ENCODE measurements at places on chromosomes 5 and 9.

GRCh38 chr9:91934654-91935053 lies 15.4 kb downstream of the ROR2 start:
- DNase-seq: no peak

- DNase-seq: no peak
These were observed 288.1 kb downstream of the GADD45G start for GRCh38 chr9:89892920-89893319.

DNA sequence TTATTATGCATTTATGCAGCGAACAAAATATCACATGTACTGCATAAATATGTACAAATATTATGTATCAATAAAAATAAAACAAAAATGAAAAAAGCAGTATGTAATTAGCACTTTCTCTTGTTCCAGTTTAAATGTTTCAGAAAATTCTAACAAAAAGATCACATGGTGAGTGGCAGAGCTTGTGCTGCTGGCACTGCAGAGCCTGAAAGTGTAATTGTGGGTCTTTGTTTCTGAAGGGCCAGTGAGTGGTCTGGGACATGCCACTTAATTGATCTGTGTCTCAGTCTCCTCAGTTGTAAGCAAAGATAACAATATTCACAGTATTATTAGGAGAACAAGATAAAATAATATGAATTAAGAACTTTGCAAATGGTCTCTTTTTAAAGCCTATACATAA lies 39.5 kb upstream of the RAI14 start:
- DNase-seq: no peak

DNA sequence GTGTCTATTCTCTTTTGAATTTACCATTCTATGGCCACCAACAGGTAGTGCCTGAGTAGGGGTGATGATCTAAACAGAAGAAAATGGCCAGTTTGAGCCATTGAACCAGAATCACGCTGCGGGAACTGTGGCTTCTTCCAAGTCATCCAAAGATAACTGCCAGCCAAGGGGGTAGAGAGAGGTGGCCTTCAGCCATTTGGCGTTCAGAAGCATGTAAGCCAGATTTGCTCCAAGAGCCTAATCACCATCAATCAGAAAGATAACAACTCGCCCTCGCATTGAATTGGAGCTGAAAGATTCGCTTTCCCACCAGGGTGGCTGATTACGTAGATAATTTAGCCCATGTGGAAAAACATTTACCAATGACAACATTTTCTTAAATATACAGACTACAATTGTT lies 1302.7 kb upstream of the DMAC1 start:
- no peak for DNase-seq

- DNase-seq: no peak
These were observed 26.5 kb upstream of the C5orf47 start for GRCh38 chr5:173962436-173962972.

GRCh38 chr5:15160091-15160490 lies 288.5 kb upstream of the ANKH start:
- no peak for DNase-seq

DNA sequence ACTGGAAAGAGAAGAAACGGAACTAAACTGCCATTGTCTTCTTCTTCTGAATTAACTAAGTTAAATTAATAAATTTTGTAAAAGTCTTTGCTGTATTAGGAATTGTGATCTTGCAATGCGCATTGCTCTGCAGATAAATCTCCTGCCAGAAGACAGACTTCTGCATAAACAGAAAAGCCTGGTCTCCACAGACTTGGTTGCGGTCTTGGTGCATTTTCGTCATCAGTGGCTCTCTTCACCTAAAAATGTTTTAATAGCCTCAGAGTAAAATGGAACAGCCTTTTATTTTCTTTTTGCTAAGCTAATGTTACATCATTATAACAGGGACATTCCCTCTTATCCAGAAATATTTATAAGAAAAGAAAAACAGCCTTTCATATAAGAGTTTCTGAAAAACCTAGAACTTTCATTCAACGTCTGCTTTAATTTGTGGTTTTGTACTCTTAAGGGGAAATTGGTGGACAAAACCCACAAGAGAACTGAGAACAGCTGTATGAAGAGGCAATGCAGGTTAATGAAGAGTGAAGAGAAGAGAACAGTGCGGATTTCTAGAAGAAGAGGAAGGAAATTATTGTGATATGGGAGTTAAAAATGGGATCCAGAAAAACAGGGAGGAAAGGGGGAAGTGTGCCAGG lies 10.1 kb downstream of the IFNA5 start:
- no peak for DNase-seq

DNA sequence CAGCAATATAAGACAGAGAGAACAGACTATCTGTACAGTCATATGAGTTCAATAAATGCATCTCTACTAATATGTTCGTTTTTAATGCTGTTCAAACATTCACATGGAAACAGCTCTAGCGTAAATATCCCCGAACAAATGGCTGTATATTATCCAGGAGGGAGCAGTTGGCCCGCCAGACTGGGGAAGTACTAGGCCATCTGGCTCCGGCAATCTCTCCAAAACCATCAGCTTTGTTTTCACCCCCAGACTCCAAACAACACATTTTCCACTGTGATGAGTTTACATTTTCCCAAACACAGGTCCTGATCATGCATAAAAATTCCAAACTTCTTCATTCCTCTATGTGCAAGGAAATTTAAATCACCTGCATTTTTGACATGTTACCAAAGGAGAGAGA lies 8.7 kb downstream of the EBF1 start:
- no peak for DNase-seq

DNA sequence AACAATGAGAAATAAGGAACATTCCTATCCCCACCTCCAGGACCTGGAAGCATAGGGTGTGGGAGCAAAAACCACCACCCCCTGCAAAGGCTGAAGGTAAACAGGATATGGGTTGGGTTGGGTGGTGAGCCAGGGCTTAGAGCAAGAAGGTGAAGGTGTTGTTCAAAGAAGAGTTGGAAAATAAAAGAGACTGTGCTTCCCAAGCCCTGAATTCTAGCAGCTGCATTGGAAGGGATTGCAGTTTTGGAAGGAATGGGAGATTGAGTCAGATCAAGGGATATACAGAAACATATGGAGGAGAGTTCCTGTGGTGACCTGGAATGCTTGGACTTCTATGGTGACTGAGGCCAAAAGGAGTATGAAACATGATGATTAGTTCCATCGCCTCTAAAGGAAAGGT lies 24.7 kb upstream of the MTAP start:
- DNase-seq: no peak

- no peak for DNase-seq
These were observed 215.2 kb upstream of the ELAVL2 start for GRCh38 chr9:24041160-24041690.

- DNase-seq: no peak
These were observed 71.9 kb downstream of the CDK5RAP2 start for GRCh38 chr9:120507936-120508510.

DNA sequence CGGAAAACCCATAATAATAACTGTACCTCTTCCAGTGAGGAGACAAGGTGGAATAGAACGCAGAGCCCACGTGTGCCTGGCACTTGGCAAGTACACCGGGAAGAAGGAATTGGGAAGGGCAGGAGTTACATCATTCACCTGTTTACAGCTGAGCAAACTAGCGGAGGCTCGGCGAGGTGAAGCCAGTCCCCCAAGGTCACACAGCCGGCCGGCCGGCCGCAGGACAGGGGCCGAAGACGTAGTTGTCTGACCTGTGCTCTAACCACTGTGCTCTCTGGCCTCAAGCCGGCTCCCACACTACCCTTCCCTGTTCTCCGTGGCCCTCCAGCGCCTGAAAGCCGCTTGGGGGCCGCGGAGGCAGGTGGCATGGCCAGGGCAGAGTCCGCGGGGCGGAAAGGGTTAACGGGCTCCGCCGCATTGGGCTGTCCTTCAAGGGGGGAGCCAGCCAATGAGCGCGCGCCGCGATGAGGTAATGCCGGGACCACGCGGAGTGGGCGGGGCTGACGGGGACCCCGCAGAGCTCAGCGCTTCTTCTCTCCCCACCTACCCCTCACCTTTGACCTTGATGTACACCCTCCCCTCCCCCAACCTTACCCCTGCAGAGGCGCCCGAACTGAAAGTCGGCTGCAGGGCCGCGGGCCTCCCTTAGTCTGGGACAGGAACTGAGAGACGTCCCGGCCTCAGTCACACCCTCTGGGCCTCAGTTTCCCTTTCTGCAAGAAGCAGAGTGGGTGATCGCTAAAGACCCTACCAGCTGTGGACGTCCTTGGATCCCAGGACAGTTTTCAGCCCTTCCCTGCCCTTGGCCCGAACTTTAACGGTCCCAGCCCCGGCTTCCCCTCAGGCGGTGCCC lies 125.1 kb downstream of the C9orf50 start:
- peak; percentile 85 for DNase-seq

DNA sequence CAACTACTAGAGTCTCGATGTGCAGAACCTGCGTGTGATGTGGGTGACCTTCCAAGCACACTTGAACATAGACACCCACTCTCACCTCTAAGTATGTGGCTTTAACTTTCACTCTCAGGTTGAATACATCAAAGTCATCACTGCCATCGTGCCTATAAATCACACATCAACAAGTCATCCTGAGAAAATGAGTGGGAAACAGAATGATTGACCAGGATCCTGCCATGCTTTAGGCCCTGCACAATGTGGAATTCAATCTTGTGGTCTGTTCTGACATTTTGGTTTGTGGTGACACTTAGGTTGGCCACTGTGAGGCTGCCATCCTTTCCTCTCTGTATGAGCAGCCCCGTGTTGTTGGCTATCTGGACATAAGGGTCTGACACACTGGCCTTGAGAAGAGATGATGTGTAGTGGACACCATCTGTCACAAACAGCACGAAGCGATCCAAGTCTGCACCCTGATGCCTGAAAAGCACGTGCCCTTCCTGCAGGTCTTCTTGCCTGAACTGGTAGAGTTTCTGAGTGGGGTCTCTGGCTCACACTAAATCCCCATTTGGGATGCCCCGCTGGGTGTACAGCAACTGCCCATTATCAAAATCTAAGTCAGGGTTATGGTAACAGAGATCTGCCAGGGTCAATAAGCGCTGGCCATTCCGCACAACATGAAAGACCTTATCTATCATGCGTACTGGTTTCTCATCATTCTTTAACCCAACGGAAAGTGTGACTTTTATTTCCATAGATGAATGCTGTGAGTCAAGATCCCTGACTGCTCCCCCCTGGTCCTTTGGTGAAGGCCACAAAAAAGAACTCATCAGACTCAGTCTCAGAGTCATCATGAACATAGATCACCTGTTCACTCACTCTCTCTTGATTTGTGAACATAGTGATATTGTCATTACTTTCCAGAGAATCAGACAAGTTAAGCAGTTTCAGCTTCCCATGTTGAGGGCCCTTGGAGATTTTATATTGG lies 116.6 kb downstream of the ESM1 start:
- no peak for DNase-seq

- peak; percentile 4 for DNase-seq
These were observed 32.0 kb downstream of the HAVCR1 start for GRCh38 chr5:157026789-157027424.

- no peak for DNase-seq
These were observed 29.0 kb upstream of the C9orf72 start for GRCh38 chr9:27602142-27602861.

DNA sequence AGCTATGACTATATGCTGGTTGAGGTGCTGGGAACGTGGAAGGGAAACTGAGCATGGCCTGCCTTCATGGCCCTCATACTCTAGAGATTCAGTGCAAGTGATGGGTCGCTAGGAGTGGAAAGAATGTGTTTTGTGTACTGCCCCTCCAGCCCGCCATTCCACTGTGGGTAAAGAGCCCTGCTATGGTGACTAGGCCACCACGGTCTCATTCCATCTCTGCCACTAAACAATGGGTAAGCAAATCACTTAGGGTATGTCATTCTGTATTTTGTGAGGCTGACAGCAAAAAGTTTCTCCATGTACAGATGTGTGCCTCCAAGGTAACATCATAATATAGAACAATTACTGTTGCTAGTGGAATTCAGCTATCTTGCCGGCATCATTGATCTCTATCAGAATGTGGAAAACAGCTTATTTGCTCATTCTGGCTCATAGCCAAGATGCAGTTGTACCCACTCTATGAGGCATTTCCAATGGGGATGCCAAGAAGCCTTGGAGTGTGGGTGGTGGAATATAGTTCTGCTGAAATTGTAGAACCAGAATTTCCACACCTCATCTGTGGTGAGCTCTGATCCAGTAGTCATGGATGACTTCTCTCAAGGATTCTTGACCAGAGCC lies 12.5 kb downstream of the SMARCA2 start:
- no peak for DNase-seq

GRCh38 chr5:133421394-133421793 lies 190.9 kb downstream of the FSTL4 start:
- DNase-seq: no peak

DNA sequence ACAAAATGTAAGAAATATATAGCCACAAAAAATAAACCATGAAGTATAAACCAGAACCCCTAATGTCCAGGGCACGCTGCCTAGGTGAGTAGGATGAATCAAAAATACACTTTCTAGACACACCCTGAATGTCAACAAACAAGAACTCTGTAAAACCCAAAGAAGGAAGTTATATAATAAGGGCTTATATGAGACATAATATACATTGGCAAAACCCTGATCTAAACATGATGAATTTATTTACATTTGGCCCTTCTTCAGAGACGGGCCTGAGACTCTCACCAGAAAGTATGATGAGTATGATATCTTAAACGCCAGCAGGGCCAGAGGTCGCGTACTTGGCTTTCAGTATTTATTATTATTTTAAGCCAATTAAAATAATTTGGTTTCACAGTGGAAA lies 125.1 kb upstream of the FST start:
- no peak for DNase-seq

- no peak for DNase-seq
These were observed 10.4 kb downstream of the SNX2 start for GRCh38 chr5:122785294-122785693.

DNA sequence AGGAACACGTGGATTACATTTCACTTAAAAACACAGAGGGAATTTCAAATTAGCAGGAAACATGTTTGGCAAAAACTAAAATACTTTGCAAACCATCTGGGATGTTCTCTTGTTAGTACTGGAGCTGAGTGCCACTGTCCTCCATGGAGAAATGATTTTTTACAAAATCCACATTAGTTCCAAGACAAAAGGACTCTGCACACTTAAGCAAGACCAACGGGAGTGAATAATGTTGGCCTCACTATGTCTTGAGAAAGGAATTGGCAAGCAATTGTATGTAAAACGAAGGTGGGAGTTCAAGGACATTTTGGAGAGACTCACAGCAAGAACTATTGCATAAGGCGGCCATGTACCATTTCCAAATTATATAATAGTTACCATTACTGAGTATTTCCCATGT lies 547.5 kb downstream of the EBF1 start:
- no peak for DNase-seq

GRCh38 chr9:116309900-116310611 lies 156.5 kb downstream of the PAPPA start:
- no peak for DNase-seq

GRCh38 chr9:101387871-101388506 lies 3.2 kb upstream of the BAAT start:
- DNase-seq: peak; percentile 67

All from kidney glomerular epithelial cell (primary cell).